Activated T-cell treated with anti-CD3 and anti-CD28 coated beads, Interleukin-2, amount 50 U/mL, for 24 hours (primary cell): ENCODE measurements at places on chromosomes 16 and 17.

DNA sequence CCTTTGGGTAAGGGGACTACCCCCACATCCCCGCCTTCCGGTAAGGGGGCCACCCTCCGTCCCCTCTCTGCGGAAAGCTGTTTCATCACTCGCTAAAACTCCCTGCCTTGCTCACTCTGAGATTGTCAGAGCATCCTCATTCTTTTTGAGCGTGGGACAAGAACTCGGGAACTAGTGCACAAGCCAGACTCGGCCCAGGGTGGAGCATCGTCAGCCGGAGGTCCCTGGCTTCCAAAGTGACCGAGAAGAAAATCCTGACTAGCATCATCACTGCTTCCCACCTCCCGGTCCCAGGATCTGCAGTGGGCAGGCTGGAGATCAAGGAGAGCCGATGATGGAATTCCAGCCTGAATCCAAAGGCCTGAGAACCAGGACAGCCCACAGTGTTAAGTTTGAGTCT is 380.3 kb downstream of the SEC14L1 start:
- DNase-seq = peak; percentile 9

- no peak for DNase-seq
These were observed 1.2 kb upstream of the ZNF19 start for GRCh38 chr16:71490361-71490760.

- DNase-seq = peak; percentile 60
These were observed 787 bp downstream of the AMDHD2 start for GRCh38 chr16:2520784-2521531.

- no peak for DNase-seq
These were observed 4.7 kb downstream of the MSRB1 start for GRCh38 chr16:1938316-1938715.

DNA sequence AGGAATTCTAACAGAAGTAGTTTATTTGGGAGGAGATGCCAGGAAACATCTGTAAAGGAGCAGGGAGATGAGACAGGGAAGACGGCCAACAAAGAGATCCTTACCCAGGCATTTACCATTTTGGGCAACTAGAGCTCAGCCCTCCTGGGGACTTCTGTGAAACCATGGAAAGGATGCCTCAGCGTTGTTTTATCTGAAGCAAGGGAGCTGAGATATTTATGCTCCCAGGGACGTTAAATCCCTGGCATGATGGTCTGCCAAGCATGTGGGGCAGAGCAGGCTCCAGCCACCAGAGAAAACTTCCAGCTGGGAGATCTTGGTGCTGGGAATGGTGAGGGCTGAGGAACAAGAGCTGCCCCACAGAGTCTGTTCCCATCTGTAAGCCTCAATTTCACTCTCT is 114.8 kb upstream of the FOXF1 start:
- no peak for DNase-seq

DNA sequence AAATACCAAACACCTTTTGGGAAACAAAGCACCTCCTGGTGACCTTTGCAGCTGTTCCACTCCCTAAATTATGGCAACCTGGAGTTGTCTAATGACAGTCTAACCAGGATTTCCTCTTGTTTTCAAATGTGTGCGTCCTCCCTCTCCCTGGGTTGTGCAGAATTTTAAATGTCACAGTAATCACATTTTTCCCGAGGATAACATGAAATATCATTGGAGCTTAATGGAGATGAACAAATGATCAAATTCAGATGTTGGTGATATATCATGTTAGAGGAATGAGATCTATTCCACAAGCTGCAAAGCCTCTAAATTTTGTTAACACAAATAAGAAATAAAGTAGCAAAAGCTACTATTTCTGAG is 86.9 kb upstream of the HLF start:
- DNase-seq = no peak

DNA sequence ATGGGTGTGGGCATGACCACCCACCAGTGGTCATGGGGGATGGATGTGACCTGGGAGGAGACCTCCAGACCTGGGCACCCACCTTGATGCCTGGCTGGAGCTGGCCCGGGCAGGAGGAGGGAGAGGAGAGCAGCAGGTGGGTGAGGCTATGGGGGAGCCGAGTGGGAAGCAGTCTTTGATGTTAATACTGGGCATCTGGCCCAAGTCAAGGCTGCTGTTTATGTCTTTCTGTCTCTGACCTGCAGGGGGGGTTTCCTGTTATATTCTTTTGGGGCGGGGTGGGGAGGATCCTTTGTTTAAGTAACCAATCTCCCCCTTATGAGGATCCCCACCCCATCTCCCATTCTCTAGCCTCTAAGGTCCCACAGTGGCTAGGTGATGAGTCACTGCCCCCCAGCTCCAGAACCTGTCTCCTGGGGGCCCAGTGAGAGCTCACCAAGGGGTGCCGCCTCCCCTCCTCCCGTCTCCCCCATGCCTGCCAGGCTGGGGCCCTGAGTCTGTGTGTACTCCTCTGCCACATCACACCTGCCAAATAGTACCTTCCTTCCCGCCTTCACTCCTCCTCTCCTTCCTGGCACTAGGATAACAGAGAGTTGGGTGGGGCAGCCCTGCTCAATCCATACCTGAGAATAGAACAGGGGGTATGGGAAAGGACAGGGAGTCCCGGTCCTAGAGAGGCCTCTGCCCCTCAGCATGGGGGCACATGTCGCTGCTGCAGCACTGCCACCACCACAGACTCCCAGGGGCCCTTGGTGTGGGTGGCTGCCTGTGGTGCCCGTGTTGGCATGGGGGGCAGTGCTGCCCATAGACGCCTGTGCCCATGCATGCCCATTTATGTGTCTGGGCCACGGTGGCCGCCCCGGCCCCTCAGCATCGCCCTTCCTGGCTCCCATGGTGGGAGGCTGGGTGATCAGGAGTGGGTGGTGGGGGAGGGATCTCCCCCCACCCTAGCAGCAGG is 7.3 kb downstream of the THRA start:
- DNase-seq = peak; percentile 62

DNA sequence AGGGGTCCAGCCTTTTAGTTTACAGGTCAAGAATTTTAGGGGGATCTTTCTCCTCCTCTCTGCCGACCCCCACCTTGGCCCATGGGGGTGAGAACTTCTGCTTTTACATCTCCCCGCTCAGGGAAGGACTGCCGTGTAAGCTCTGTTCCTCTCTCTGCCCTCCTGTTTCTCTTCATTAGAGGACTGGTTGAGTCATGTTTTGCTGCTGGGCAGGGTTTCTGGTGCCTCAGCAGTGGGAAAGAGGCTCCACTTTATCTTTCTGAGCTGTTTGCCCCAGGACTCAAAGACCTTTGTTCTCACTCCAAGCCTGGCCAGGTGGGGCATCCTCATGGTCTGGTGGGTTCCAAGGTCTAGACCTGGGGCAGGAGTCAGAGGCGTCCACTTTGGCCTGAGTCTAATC is 93.0 kb downstream of the UTP18 start:
- DNase-seq = no peak

DNA sequence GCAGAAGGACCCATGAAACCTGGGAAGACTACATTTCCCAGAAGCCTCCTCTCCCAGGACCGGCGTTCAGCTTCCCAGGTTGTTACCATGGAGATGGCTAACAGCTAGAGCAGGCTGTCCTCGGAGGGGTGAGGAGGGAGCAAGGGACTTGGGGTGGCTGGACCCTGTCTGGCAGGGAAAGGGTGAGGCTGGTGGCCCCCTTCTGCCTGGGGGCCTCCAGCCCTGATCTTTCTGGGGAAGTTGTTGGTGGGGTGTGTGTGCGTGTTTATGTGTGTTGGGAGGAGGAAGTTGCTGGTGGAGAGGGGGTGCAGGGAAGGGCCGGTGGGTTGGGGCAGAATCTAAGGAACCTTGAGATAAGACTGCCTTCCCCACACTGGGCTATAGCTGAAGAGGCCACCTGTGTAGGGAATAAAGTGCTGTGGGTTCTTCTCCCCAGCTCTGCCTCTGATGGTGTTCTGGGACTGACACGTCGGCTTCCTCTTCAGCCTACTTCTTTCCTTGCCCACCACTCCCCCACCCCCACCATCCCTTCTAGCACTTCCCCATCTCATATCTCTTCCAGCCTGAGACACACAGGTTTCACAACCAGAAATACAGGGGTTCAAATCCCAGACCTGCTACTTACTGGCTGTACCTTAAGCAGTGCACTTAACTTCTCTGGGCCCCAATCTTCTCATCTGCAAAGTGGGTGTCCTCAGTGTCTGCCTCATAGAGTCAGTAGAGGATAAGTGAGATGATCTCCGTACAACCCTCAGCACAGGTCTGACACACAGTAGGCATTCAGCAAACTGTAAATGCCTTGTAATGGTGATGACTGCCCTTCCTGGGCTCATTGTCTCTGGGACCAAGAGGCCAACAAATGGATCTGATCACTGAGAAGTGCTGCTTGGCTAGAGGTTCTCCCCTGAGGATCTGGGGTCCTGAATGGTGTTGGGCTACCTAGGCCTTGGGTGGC is at the start of gene DRC7:
DRC7 (plus strand) TSS at position 82 of the 955 bp plus-strand sequence. CDS start 3,144 bp downstream, outside the sequence.
- no peak for DNase-seq

DNA sequence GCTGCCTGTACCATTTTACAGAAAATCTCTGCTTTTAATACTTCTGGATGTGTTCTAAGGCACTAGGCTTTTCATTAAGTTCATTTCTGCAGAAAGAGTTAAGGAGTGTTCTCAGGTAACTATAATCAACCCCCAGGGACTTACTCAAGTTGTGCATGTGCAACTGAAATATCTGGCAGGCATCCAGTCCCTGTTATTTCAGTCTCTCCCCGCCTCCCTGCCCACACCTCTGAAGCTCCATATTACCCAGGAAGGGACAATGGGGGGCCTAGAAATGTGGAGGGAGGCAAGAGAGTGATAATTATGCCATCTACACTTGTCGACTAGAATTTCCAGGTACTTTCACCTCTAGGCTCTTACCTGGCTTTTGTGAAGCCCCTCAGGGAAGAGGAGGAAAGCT is 432.2 kb downstream of the MAF start:
- DNase-seq = no peak

DNA sequence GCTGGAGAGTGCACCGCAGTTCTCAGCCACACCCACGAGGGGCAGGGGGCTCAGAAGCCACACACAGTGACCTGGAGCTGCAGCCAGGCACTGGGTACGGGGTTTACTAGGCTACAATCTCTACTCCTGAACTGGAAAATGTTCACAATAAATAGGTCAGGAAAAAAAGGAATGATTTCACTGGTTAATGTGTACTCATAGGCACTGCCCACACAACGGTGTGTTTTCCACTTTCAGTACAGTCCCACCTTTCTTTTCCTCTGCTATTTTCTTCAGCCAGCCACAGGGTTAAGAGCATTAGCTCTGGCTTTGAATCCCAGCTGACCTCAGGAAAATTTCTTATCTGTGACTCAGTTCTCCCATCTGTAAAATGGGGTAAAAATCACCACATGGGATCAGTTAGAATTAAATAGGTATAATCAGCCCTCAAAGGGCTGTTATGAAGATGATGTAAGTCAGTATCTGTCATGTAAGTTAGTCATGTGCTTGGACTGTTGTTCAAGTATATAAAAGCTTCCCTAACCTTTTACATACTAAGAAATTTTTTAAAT is 35.7 kb downstream of the ZCCHC14 start:
- no peak for DNase-seq

DNA sequence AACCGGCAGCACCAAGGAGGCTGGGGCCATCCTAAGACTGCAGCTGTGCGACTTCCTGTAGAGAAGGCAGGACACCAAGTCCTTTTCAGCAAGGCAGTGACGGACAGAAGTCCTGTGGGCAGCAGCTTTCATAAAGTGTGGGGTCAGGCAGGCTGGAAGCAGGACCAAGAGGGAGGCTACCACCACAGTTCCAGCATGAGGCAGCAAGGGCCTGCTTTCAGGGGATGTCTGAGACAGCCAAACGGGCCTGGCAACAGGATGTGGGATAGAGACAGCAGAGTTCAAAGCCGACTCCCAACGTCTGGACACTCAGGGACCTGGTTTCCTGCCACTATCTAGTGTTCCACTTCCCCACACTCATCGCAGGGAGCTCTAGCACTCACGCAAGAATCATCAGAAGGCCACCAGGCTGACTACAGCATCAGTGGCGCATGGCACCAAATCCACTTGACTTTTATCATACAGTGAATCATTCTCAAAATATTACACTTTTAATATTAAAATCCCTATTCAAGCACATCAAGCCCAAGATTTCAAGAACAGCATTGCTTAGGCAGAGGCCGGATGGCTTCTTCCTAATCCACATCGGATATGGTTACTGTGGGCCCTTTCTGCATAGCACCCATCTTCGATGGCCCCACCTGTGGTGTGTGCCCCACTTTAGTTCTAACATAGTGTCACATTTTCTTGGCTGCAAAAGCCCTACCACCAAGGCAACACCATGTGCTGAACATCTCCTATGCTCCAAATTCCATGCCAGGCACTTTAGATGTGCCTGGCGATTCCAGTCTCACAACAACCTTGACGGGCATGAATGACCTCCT is 5.2 kb downstream of the USP7 start:
- peak; percentile 43 for DNase-seq

DNA sequence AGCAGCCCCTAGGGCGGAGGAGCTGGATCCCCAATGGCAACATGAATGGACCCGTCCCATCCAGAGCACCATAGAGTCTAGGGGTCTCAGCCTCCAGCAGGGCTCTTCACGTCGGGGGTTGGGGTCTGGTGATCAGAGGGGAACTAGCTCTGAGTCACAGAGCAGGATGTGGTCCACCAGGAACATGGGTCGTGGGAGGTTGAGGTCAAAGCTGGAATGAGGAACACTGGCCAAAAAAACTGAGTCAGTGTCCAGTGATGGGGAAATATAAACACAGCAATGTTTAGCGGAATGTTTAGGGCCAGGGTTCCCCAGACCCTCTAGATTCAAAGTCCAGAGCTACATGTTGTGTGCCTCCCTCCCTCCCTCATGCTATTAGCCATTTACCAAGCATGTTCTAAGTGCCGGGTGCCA is 79.1 kb upstream of the C16orf82 start:
- DNase-seq = no peak

- no peak for DNase-seq
These were observed 461.2 kb upstream of the CDH5 start for GRCh38 chr16:65905331-65905730.

DNA sequence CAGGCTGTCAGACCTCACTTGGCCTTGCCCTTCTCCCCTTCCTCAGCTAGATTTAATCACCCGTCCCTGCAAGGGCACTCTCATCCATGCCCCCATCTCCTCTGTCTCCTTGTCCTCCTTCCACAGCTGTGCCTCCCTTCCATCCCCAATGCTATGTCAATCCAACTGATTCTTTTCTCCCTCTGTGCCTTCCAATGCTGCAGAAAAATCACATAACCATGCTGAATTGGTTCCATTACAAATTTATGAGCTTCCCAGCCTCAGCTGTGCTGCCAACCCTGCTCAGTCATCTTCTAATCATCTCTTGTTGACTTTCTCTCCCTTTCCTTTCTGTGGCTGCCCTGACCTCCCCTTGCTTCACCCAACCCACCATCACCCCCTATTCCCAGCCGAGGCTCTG is 56.3 kb upstream of the PIRT start:
- DNase-seq = no peak

GRCh38 chr17:8189041-8189710 is 804 bp downstream of the BORCS6 start:
- peak; percentile 54 for DNase-seq
